DMS79 treated with DMSO at 0.1 percent for 48 hours (cell line): ENCODE measurements at places on chromosomes 2 and 18.

DNA sequence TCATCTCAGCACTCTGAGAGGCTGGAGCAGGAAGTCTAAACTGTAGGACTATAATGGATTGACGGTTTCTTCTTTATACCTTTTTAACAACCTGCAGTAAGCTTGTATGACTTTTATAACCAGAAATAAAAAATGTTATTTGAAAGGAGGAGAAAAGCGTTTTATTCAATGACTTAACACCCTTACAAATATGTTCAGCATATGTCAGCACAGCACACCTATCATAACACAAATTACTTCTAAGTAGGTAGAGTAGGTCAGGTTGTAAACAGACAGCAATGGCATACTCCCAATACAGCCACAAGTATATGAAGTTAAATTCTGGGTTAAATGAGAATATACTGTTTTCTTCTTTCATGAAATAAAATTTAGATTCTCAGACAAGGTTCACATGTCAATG lies 16.1 kb downstream of the RAB1A start:
- DNase-seq, result no peak

GRCh38 chr18:70280007-70280925 lies 8.6 kb upstream of the SOCS6 start:
- DNase-seq, result no peak

DNA sequence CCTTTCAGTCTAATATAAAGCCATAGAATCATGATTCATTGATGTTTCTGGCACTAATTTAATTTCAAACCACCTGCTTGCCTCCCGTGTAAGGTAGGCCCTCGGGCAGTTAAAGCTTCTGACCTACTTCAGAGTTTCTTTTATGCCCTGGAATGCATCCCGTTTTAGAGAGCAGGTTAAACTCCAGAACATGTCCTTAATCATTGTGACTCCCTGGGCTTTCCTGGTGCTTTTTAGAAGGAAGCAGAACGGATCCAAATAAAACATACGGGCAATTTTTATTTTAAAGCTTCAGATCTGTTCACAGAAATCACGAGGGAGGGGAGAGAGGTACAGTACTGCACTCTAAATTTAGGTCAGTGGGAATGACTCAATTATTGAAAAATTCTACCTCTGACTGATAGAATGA lies 134.8 kb downstream of the GCA start:
- DNase-seq, result no peak

DNA sequence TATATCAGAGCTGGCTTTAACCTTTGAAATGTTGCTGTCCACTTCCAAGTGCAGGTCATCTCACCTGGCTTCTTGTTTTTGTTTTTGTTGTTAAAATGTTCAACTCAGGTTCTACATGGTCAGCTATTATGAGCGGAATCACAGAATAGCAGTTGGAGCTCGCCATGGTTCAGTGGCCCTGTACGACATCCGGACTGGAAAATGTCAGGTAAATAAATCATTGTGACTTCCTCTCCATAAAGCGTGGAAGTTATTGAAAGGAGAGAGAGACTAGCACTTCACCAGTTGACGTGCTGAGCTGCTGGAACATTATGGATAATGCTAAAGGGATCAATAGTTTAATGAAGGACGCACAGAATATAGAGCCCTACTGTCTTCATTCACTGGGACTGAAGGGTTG lies 184.6 kb upstream of the BOD1L2 start:
- no peak for DNase-seq

DNA sequence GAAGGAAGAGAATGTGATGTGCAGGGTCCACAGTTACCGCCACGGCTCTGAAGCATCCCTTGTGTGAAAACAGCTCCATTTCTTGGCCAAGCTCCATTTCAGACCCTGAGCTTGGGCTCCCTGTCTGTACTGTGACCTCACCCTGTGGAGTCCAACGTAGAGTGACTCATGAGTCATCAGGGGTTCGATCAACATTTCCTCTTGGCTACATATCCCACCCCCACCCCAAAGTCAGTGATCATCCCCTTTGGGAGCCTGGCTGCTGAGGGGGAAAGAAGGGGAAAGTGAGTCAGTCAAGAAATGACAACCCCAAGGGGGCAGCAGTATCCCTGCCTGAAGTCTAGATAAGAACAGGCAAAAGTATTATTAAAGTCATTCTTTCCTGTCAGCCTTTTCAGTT lies 62.2 kb downstream of the PAPOLG start:
- no peak for DNase-seq

GRCh38 chr2:88016960-88017779 lies 823 bp upstream of the RNU2-63P start:
- peak; percentile 31 for DNase-seq

- DNase-seq, result no peak
Measured at GRCh38 chr2:52877703-52878102, 889.9 kb upstream of the CHAC2 start.

DNA sequence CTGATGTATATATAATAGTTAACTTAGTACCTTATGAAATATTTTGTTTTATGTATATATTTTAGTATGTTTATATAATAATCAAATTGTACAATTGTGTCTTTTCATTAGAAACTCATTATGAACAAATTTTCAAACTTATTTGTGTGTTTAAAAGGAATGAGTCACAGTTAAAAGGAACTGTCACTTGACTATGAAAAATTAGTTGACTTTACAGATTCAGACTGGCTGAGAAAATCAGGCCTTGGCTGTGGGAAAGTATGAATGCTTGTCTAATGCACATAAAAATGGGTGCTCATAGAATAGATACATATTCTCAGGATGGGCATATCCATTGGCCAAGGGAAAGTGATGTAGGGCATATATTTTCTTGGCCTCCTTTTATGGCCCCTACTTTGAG lies 576.8 kb downstream of the SATB2 start:
- no peak for DNase-seq

DNA sequence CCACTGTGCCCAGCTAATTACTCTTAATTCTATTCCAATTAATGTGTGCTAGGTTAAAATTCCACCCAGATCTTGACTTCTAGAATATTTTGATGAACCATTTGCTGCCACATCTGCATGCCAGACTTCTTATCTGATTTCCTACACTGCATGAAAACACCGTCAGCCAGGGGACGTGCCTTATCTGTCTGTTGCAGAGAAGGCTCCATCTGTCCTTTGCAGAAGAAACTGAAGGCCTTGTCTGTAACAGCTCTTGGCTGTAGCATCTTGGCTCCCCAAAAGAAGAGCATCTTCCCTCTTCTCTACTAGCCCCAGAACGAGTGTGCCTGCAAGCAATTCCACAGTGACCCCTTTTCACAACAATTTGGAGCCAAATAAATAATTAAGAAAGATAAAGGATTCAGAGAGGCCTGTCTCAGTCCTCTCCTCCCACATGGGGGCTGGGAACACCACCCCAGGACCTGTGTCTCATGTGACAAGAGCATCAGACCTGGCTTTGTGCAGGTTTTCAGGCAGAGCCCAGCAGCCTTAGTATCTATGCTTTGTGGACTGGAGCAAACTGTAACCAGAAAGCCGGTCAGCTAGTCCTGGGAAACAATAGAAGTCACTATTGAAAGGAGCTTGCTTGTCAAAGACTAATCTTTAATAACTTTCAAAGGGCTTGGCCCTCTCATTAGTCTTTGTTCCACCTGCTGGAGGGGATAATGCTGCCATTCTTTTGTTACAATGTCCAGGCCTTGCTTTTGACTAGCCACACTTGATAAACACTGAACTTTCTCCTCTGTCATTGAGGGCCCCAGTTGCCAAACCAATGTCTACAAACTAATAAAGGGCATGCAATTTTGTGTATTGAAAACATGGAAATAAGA lies 84.0 kb upstream of the NEUROD1 start:
- DNase-seq, result no peak

GRCh38 chr2:71008342-71008741 lies 13.7 kb upstream of the TEX261 start:
- DNase-seq, result no peak

GRCh38 chr18:30094556-30094955 lies 948.0 kb downstream of the DSC3 start:
- DNase-seq, result no peak
